ENCODE measurements at places on chromosomes 12 and 14.

GRCh38 chr12:93895089-93895445 lies 217.9 kb downstream of the CRADD start:
- DNase-seq = no peak

DNA sequence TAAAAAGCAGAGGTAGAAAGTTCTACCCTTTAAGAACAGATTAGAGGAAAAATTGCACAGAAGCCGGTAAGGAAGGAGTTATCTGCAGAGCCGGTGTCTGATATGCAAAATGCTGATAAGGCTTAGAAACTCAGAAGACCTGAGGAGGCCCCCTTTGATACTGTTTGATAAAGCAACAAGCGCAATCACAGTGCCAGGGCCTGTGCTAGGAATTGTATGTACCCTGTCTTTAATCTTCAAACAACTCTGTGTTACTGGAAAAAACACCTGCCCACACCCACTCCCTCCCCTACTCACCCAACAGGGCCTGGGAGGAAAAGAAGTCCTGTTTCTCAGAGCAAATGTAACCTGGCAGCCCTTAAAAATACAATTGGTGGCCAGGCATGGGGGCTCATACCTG lies 112.7 kb upstream of the FUT8 start:
- DNase-seq = no peak

GRCh38 chr14:70573050-70573449 lies 27.4 kb downstream of the MED6 start:
- no peak for DNase-seq

DNA sequence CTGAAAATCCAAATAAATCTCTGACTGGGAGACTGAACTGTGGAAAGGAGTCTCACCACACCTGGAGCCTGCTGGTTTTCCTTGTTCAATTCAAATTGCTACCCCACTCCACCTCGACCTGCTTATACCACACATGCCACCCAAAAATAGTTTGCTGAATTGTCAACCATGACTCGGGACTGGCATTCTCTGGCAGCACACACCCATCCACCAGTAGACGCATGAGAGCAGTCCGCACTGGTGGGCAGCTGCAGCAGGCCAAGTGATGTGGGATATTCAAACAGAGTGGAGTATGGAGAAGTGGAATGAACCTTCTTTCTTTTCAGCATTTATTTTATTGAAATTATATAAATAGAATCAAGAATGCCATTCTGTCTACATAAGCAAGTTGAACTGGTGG lies 38.7 kb upstream of the SYCP3 start:
- no peak for DNase-seq

DNA sequence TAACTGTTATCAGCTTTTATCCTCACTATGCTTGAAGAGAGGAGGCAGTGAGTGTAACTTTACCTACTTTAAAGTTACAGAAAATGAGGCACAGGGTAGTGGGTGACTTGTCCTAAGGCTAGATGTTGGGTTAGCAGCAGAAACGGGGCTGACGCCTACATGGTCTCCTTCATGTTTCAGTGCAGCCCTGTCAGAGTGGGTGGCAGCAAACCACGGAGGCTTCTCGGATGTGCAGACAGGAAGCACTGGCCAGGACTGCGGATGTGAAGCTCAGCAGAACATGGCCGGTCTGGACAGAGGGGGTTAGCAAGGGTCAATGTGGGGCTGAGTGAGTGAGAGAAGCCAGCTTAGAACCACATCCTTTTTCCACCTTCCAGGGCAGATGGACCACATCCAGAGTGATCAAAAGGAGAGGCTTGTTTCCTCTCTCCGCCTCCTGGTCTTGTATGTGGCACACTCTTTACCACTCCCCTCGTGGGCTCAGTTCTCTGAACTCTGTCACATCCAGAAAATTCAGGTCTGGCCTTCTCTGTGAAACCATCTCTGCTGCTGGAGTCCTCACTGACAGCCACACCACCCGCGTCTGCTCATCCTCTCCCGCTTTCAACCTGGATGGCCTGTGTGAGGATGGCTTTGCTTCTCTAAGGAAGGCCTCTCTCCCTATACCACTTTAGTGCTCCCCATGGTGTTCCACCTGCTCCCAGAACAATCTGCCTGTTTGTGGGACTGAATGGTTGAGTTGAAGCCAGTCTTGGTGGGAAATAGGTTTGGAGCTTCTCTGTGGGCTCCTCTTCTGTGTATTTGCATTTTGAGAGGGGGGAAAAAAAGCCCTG lies 14.1 kb downstream of the SUSD6 start:
- DNase-seq = peak; percentile 45

DNA sequence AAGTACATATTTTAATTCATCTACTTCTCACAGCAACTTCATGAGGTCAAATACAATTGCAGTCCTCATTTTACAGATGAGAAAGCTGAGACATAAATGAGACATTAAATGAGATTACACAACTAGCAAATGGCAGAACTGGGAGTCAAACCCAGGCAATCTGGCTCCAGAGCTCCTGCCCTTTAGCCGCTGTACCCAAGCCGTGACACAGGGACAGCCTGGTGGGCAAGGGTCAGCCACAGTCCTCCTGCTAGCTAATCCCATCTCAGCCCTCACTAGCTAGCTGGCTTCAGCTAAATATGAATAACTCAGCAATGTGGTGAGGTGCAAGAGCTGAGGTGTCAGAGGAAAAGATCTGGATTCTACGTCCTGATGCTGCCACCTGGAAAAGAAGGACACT lies 54.8 kb downstream of the NINJ2 start:
- DNase-seq = no peak

DNA sequence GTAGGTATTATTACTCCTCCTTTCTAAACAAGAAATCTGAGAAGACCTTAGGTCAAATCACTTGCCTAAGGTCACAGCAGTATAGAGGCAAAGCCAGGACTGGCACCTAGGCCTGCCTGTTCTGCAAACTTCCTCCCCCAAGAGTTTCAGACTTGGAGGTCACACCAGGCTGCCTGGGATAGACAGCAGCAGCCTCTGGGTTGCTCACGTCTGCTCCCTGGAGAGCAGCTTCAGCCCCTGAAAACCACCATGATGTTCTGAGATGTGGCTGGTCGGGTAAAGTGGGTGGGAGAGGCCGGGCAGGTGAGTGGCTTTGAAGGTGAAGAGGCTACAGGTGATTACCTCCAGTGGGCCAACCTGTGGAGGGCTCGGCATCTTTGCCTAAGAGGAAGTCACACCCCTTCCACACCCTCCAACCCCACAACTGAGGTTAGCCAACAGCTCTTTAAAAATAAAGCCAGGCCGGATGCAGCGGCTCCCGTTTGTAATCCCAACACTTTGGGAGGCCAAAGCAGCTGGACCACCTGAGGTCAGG lies 37.0 kb upstream of the PNMA1 start:
- no peak for DNase-seq

- no peak for DNase-seq
These were observed 86.9 kb downstream of the BCAT1 start for GRCh38 chr12:24861766-24862540.

DNA sequence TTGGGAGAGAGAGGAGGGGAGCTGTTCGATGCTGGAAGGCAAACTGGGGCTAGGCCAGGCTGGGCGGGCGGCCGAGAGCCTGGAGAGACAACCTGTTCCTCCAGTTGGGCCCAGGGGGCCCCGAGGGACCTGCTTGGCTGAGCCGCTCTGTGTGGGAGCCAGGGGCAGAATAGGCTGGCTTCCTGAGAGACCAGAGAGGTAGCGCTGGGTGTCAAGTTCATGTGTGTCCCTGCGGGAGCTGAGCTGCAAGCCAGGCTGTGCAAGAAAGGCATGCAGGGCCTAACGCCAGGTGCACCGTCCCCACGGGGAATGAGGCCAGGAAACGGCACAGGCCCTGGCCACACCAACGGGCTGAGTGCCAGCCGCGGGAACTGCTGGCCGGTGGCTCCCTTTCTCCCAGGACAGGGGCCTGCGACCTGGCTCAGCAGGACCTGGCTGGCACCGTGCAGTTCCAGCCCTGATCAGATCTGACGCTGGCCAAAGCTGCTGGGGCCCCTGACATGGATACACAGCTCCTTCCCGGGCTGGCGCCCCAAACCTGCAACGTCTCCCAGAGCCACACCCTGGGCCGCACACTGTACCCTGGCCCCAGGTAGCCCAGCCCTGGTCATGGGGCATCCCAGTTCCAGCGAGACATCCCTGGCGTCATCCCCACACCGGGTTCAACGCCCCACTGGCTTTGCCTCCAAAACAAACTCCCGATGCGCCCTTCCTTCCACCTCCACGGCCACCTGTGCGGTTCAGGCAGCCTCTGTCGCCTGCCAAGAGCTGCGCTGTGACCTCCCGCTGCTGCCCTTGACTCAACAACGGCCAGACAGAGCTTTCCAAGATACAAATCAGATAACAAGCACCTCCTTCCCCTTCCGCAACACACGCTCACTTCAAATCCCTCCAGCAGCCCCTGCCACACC lies 65.0 kb downstream of the RFLNA start:
- DNase-seq = no peak

DNA sequence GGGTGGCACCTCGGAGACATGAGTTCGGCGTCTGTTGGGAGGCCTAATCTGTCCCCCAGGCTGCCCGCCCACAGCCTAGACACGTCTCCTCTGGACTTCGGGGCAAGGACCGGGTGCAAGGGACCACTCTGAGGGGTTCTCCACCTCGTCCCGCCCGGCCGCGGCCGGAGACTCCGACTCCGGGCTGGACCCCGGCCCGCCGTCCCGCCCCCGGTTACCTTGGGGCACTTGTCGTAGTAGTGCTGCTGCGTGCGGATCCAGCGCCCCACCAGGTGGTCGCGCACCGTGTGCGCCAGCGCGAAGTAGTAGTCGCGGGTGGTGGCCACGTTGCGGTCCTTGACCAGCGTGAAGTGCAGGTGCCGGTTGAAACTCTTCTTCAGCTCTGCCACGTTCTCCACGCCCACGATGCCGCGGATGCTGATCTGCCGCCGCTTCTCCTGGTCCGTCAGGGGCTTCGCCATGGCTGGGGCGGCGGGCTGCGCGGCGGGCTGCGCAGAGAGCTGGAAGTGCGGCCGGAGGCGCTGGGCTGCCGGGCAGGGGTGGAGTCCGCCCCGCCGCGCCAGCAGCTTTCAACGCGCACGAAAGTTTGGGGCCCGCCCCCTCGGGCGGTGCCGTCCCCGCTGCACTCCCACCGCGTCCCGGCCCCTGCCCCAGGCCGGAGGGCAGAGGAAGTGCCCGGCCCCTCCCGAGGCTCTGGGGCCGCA lies at the start of gene PYGL:
PYGL (minus strand) TSS at position 541 of the 704 bp plus-strand sequence; CDS start at position 461, 80 bp downstream.
- peak; percentile 2 for DNase-seq

- no peak for DNase-seq
These were observed 149.5 kb upstream of the KRR1 start for GRCh38 chr12:75660805-75661404.

DNA sequence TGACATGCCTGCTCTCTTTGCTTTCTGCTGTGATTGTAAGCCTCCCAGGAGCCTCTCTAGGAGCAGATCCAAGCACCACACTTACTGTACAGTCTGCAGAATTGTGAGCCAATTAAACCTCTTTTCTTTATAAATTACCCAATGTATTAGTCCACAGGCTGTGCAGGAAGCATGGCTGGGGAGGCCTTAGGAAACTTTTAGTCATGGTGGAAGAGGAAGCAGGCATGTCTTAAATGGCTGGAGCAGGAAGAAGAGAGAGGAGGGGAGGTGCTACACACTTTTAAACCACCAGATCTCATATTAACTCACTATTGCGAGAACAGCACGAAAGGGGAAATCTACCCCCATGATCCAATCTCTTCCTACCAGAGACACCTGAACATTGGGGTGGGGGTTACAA lies 108.9 kb downstream of the DERA start:
- no peak for DNase-seq

DNA sequence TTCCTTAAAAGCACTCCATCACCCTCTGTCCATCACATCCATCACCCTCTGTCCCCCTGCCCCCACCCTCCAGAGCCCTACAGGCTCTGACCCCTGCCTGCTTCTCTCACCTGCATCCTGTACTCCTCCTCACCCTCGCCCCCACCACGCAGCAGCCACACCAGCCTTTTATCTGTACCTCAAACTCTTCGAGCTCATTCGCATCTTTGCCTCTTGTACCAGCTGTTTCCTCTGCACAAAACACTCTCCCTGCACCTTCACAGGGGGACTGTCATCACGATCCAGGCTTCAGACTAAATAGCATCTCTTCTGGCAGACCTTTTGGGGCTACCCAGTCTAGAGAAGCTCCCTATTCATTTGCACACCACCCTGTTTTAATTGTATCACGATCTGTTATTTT lies 24.1 kb downstream of the TMEM229B start:
- no peak for DNase-seq

Measured in activated T-cell treated with anti-CD3 and anti-CD28 coated beads for 1 hour (primary cell).